ENCODE measurements at places on chromosomes 1 and 21. TPM values are rescaled to one million over a fixed set of nuclear protein-coding genes. Genes with fewer than 3 reads are reported as not detected.

- no peak overlapping the region for H3K4me3 ChIP-seq
- no peaks in the 10 kb centered on the region for H3K36me3 ChIP-seq
These were observed 49.4 kb upstream of the PARP1 start for GRCh38 chr1:226457307-226457712.

The MPZ gene
- total RNA-seq = 2.0 TPM

DNA sequence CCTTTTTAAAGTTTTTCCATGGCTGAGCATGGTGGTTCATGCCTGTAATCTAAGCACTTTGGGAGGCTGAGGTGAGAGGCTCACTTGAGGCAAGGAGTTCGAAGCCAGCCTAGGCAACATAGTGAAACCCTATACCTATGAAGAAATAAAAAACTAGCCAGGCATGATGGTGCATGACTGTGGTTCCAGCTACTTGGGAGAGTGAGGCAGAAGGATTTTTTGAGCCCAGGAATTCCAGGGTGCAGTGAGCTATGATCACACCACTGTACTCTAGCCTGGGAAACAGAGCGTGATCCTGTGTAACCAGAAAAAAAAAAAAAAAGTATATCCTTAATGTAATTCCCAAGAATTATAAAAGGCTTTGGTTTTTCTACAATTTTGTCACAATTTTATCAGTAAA lies 17.4 kb downstream of the DEPDC1 start:
- H3K4me3 ChIP-seq = no peak overlapping the region
- DNase-seq = no peak
- H3K36me3 ChIP-seq = peaks cover 73% of the 10 kb centered on the region
- no peaks in the 10 kb centered on the region for H3K27me3 ChIP-seq

DNA sequence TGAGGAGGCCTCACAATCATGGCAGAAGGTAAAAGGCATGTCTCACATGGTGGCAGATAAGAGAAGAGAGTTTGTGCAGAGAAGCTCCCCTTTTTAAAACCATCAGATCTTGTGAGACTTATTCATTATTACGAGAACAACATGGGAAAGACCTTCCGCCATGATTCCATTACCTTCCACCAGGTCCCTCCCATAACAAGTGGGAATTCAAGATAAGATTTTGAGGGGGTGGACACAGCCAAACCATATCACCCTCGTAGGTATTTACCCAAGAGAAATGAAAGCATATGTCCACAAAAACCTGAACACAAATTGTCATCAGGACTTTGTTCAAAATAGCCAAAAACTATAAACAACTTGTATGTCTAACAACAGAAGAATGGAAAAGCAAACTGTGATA lies 45.9 kb upstream of the TENT5C start:
- H3K36me3 ChIP-seq = no peaks in the 10 kb centered on the region
- DNase-seq = no peak
- no peaks in the 10 kb centered on the region for H3K4me1 ChIP-seq
- H3K27me3 ChIP-seq = no peaks in the 10 kb centered on the region

The KLHL17 gene
- 43.4 TPM for total RNA-seq

DNA sequence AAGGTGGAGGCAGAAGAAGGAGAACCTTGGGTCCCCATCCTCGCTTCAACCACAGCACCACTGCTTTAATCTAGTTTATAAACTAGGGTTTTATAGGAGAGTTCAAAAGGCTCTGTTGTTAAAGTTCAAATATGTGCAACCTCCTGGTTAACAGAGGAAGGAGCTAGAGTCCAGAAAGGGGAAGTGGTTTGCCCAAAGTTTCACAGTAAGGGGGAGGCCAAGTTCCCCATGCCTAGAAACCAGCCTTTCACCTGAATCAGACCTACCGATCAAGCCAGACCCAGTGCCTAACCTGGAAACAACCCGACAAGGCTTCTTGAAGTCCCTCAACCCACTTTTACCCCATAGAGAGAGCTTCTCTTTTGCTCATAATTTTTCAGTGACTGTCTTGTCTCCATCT lies 106.5 kb downstream of the PLPP3 start:
- no peaks in the 10 kb centered on the region for H3K36me3 ChIP-seq
- peaks cover 3% of the 10 kb centered on the region for H3K27me3 ChIP-seq
- no peaks in the 10 kb centered on the region for H3K4me1 ChIP-seq
- no peak for DNase-seq
- H3K27ac ChIP-seq = no peak overlapping the region
- H3K4me3 ChIP-seq = no peak overlapping the region

DNA sequence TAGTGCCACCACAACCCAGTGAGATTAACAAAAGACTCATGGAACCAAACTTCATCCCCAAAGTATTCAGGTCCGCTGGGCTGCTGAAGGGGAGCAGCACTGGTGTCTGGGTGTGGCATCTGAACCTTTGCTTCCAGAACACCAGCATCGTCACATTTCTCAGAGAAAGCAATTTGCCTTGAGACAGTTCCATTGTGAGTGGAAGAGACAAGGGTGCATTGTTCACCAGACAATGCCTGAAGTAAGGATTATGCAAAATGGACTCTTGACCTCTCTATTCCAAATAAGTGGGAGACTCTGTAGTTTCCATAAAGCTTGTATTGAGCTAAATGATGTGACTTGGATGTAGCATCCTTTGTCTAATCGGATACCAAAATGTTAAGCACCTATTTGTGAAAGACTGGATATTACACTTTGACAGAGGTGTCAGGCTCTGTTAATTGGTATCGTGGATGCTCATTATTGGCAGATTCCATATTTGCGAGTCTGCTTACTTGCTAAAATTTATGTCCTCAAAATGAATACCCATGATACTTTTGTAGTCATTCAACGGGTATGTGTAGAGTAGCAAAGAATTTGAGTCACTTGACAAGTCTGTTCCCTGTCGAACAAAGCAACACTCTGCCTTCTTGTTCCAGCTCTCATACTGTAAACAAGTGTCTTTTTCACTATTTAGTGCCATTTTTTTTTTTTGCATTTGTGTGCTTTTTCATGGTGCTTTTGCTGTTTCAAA lies 75.6 kb downstream of the MRPS6 start:
- no peak overlapping the region for H3K27ac ChIP-seq
- no peak for DNase-seq
- H3K4me3 ChIP-seq = no peak overlapping the region
- peaks cover 37% of the 10 kb centered on the region for H3K36me3 ChIP-seq
- H3K4me1 ChIP-seq = no peaks in the 10 kb centered on the region
- no peaks in the 10 kb centered on the region for H3K27me3 ChIP-seq

- peaks cover 97% of the 10 kb centered on the region for H3K36me3 ChIP-seq
- no peak overlapping the region for H3K4me3 ChIP-seq
- H3K4me1 ChIP-seq = no peaks in the 10 kb centered on the region
- no peak overlapping the region for H3K27ac ChIP-seq
These were observed 26.5 kb downstream of the TMEM63A start for GRCh38 chr1:225855503-225856300.
